ENCODE measurements at places on chromosomes 3 and 15.

DNA sequence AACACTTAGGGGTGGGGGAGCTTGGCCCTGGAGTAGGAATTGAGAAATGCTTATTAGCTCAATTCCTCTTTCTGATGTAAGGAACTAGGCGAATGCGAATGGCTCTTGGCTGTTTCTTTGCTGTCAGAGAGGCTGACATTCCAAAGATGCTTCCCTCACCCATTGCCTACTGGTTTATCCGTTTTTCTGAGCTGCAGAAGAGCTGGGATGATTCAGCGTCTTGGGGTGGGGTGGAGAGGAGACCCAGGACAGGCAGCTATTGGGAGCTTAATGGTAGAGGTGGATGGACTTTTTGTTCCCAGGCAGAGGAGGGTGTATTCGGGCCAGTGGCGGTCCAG, 9.8 kb downstream of the PLEKHO2 start:
- peak; percentile 56 for DNase-seq

GRCh38 chr15:43463507-43463906, 29.4 kb downstream of the TP53BP1 start:
- DNase-seq, result no peak

- no peak for DNase-seq
These were observed 43.5 kb downstream of the PHC3 start for GRCh38 chr3:170137986-170138385.

DNA sequence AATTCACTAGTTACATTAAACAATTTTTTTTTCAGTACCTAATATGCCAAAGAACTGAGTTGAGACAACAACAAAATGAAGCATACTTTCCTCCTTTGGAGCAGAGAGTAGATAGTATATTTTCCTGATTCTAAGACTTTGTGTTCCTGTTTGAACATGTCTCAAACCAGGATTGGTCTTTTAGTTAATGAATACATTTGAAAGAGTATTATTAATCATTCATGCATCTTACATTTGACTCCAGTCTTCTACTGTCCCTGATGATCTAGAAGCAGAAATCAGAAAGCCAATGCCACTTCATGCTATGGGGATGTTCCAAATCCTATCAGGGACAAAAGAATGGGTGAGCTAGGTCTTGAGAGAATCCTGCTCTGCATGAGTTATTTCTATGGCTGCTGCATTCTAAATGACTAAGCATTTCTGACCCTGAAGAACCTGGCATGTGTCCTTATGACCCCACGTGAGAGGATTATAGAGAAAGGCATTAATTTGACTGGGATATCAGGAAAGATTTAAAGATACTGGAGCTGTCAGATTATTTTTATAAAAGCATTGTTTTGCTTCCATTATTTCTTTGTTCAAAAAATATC, 32.9 kb upstream of the MBNL1 start:
- no peak for DNase-seq

- no peak for DNase-seq
These were observed 300.3 kb downstream of the TAFA4 start for GRCh38 chr3:68631850-68632545.

GRCh38 chr3:102511639-102512038, 76.8 kb downstream of the ZPLD1 start:
- DNase-seq, result no peak

- DNase-seq, result no peak
These were observed 163.7 kb downstream of the MEIS2 start for GRCh38 chr15:36936613-36937012.

DNA sequence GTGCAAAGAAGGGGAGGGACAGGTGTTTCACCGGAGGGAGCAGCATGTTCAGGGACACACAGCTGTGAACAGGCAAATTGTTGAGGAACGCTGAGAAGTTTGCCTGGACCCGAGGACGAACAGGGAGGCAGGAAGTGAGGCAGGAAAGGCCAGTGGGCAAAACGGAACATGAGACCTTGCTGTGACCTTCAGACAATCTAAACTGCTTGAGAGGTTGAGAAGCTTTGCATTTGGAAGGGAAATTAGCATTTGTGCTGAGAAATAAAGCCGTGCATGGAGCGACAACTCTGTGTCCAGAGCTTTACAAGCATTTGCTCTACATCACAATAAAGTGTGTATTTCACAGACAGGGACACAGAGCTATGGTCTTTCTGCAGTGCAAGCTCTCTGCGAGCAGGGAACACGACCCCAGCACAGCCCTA, 47.9 kb downstream of the CDC25A start:
- no peak for DNase-seq

DNA sequence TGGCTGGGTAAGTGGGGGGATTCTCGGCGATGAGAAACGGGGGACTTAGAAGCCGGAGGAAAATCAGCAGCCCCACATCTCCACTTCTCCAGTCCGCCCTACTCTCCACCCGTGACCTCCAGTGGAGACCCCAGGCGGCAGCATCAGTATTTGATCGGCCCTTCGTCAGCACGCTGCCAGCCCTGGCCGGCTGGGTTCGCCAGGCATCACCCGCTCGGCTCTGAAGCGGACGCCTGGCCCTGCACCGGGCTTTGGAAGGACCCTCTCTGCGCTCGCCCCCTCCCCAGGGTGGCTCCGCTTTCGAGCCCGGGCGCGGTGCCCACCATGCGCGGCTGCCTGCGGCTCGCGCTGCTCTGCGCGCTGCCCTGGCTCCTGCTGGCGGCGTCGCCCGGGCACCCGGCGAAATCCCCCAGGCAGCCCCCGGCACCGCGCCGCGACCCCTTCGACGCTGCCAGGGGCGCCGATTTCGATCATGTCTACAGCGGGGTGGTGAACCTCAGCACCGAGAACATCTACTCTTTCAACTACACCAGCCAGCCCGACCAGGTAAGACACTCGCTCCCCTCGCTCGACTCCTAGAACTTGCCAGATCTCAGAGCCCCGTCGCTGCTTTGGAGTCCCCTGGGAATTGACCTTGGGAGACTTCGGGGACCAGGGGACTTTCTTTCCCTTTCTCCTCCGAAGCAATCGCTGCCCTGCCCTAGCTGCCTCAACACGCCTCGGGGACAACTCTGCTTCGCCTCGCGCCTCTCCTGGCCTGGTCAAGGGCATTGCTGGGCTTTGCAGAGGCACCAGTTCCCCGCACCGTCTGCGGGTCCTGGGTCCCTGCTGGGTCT, 561 bp downstream of the SIDT1 start:
- DNase-seq, result peak; percentile 56

DNA sequence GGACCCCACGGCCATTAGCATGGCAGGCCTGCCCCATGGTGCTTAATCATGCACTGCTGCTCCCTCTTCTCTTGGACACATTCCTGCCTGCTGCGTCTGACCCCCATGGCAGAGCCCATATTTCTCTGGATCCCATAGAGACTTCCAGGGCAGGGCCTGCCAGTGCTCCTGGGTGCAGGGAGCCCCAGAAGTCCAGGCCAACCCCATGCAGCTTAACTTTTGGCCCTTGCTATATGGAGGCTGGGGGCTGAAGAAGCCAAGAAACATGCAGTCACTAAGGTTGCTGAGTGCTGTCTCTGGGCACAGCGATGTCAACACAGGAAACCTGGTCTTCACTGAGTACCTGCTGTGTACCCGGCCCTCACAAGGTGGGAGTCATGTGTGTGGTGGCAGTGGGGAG, 11.3 kb upstream of the PRKCD start:
- DNase-seq, result no peak

GRCh38 chr3:72750405-72750965, 97.8 kb downstream of the SHQ1 start:
- no peak for DNase-seq

- no peak for DNase-seq
These were observed 21.3 kb upstream of the GOLIM4 start for GRCh38 chr3:168117059-168117458.

DNA sequence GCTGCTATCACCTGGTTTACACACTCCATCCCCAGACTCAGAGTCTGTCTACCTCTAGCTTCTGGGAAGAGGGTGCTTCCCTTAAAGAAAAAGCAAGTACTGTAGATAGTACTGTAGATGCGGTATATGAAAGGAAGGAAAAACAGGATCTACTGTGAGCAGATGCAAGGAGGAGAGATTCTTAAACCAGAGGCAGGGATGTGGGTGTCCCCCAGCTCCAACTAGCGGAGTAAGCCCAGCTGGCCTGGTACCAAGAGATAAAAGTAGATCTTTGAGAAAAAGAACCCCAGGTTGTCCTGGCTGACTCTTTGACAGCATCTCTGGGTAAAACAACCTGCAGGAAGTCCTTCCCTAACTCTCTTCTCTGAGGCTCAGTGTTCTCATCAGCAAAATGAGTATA, 523.7 kb upstream of the PROK2 start:
- no peak for DNase-seq

- DNase-seq, result no peak
These were observed 71.6 kb downstream of the IMPG2 start for GRCh38 chr3:101248736-101249135.

DNA sequence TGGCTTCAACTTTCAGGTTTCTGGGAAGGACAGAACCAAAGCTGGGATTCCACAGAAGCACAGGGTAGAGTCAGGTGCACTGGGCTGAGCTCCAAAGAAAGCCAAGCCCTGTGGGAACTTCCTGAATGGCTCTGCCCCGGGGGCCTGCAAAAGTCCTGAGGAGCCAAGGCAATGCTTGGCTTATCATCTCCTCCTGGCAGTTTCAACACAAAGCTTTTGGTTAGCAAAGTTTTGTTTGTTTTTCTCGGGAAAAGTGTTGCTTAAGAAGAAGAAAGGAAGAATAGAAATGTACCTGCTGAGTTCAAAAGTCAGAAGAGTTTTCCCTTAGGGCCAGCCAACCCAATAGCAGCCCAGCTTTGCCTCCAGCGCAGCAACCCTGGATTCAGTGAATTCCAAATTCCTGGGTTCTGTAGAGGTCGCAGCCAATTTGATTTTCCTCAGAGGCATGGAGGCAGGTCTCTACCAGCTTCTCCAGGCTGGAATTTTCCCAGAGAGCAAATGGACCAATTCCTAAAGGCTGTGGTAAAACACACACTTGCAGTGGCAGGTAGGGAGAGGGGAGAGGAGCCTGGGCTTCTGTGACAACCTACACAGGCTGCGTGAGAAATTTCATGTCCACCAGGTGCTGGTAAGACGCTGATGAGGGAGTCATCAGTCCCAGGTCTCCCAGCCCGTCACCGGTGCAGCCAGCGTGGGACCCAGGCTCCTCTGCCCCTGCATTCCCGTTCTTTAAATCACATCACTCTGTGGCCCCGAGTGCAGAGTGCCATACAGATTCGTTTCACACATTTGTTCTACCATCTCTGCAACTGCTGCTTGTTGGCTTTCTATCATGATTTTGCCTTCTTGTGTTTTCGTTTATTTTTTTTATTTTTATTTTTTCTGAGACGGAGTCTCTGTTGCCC, 54.3 kb upstream of the SNRPA1 start:
- DNase-seq, result no peak

- DNase-seq, result no peak
These were observed 5.2 kb downstream of the TPRA1 start for GRCh38 chr3:127585163-127585812.

DNA sequence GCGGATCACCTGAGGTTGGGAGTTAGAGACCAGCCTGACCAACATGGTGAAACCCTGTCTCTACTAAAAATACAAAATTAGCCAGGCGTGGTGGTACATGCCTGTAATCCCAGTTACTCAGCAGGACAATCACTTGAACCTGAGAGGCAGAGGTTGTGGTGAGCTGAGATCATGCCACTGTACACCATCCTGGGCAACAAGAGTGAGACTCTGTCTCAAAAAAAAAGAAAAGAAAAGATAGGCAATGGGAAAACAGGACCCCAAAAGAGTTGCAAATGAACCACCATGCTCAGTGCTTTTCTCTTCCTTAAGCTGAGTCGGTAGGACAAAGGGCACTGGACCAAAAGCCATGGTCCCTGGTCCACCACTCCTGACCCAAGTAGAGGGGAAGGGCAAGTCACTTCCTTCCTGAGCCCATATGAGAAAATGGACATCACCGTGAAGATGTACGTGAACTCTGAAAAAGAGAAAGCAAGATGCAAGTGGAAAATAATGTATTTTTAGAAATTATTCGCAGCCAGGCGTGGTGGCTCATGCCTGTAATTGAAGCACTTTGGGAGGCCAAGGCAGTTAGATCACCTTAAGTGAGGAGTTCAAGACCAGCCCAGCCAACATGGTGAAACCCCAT, 2.6 kb downstream of the ITGB5 start:
- DNase-seq, result no peak

DNA sequence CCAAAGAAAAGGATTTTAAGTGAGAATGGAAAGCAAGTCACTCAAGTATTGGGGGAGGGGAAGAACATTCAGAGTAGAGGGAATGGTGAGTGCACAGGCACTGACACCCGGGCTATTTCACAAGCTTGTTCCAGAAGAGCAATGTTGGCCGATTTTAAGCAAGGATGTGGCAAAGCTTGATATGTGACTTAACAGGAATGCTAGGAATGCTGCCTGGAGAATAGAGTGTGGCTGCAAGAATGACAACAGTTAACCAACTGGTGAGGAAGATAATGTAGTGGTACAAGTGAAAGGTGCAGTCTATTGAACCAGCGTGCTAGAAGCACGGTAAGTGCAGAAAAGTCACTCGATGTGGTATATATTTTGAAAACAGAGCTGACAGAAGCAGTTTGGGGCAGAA, 6.2 kb upstream of the CCDC80 start:
- DNase-seq, result no peak

GRCh38 chr3:149267565-149267964, 45.9 kb upstream of the CP start:
- DNase-seq, result no peak

DNA sequence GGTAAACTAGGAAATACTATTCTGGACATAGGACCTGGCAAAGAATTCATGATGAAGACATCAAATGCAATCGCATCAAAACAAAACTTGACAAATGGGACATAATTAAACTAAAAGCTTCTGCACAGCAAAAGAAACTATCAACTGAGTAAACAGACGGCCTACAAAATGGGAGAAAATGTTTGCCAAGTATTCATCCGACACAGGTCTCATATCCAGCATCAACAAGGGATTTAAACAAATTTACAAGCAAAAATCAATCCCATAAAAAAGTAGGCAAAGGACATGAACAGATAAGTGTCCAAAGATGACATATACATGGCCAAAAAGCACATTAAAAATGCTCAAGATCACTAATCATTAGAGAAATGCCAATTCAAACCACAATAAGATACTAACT, 1088.9 kb downstream of the NAALADL2 start:
- DNase-seq, result no peak

All from KBM-7 (cell line).